ENCODE measurements at places on chromosomes 6 and 20.

GRCh38 chr20:2398449-2398848 is 17.7 kb downstream of the TGM6 start:
- DNase-seq, result no peak

- no peak for DNase-seq
Observed at GRCh38 chr6:93337772-93338394, 81.5 kb downstream of the EPHA7 start.

DNA sequence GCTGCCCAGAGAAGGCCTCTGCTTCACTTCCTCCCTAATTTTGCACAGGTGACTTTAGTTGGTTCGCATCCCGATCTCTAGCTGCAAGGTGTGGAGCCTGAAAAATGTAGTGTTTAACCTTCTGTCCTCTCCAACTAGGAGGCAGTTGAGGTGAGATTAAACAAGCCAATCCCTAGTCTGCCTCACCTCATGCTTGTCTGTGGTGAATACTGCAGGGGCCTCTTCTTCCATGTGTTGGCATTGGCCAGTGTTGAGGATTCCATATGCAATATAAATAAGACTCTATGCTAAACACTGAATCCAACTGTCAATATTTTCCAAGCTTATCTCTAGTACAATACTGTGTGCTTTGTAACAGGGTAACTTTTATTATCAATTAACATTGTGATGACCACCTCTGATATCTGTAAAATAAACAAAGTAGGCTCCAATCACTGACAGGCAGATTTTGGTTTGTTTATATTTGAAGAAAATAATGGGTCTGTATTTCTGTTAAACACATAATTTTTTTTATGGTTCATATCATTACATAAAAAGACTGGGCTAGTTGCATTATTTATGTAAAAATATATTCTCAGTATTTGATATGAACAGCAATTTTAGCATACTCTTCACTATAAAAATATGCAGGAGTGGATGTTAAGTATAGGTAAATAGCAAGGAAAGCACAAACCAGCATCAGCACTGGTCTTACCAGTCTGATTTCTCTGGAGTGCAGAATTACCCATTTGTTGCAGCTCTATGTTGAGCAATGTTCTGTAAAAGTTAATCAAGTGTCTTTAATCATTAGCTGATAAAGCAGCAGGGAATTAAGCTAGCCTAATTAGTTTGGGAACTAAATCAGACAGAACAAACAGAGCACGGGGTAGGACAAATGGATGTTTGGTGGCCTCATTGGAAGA is 74.0 kb downstream of the ANKRD6 start:
- no peak for DNase-seq

DNA sequence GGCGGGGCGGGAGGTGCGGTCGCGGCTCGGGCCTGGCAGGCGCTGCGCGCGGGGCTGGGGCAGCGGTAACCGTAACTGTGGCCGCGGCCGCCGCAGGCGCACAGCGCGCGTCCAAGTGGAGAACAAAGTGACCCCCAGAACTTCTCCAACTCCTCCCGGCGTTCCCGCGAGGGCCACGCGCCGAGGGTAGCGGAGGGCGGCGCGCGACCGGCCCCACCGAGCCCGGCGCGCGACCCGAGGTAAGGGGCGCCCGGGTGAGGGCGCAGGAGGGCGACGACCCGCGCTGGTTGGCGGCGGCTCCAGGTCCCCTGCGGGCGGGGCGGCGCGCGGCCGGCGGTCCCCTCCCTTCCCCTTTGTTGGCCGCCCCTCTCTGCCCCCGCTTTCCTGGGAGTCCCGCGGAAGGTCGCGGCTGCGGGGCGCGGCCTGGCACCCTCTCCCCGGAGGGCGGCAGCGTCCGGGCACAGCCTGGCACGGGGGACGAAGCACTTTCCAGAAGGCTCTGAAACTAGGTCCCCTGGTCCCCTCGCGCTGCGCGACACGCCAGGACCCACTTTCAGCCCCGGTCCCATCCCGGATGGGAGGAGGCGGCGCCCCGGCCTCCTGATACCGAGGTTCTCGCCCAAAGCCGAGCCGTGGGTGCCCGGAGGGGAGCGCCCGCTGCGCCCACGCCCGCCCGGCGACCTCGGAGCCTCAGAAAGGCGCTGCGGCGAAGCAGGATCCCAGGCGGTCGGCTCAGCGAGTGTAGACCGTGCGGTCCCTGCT is at the start of gene TIAM2:
TSS of gene TIAM2 (plus strand) at position 62 of the 762 bp plus-strand sequence. CDS start 133,909 bp downstream, outside the sequence.
- no peak for DNase-seq

DNA sequence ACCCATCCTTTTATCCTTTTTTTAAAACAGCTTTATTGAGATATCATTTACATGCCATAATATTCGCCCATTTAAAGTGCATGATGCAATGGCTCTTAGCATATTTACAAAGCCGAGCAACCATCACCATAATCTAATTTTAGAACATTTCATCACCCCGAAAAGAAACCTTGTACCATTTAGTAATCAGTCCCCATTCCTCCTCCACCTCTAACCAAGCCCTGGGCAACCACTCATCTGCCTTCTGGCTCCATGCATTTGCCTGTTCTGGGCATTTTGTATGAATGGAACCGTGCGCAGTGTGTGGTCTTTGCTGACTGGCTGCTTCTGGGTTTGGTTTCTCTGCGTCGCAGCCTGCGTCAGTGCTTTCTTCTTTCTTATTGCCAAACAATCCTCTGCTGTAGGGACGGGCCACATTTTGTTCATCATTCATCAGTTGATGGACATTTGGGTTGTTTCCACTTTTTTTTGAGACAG is 10.2 kb upstream of the EEF1A2 start:
- no peak for DNase-seq

DNA sequence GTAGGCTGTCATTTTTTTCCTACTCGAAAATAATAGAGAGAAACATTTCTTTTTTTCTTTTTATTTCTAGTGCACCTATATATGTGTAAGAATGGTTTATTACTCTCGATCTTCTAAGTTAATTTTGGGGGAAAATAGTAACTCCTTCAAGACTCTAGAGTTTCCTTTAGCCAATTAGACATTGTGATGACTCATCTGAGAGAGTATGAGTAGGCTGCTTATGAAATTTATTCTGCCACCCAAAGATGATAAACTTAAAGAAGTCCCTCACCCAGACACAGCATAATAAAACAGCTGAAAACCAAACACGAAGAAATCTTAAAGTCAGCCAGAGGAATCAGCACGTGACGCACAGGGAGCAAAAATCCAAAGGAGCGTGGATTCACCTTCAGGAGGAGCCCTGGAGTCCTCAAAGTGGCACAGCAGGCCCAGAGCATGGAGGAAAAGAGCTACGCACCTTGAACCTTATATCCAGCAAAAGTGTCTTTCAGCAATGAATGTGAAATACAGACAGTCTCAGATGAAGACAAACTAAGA is 81.9 kb downstream of the ERMARD start:
- DNase-seq, result no peak
